Sciatic nerve (tissue), 2 donors: ENCODE measurements at places on chromosomes 13 and 19. TPM values are rescaled to one million over a fixed set of nuclear protein-coding genes. Genes with fewer than 3 reads are reported as not detected.

DNA sequence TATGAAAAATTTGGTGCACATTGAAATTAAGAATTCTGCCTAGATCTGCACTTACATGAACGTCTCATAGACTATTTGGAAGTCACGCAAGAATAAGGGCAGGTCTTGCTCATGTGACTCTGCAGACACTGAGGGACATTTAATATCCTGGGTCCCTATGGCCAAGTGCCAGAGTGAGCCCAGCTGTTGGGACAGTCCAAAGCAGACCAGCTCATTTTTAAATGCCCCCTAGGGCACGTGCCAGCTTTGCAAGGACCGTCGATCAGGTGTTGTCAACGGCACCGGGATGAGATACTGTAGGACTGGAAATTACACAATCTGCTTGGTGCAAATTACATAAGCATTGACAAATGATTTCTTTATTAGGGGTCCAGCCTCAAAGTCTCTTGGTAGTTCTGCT lies 293.6 kb downstream of the TEX29 start:
- no peak for DNase-seq

DNA sequence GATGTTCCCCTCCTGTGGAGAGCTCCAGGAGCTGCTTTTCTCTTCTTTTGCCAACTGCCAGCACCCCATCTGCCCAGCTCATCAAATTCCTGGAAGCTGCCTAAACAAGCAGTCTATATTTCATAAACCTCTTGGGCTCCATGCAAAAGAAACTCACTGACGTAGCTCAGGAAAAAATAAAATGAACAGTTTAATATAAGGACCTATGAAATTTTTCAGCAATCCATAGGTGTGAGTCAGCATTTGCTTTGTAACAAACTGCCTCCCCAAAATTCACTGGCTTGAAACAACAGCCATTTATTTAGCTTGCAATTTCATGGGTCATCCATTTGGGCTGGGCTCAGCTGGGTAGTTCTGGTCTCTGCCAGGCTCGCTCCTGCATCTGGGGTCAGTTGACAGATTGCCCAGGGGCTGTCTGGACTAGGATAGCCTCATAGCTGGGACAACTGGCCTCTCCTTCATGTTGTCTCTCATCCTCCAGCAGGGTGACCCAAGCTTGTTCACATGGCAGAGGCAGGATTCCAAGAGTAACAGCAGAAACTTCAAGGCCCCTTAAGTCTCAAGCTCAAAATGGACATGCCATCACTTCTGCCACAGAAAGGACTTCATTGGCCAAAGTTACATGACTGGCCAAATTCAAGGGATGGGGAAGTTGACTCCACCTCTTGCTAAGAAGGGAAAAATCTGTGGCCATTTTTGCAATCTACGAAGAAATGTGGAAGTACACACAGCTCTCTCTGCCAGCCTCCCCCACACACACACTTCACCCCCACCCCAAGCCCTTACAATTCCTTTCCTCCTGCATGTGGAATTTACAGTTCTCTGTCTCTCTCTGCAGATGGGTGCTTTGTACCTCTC lies 7.9 kb upstream of the PVR start:
- DNase-seq: no peak

DNA sequence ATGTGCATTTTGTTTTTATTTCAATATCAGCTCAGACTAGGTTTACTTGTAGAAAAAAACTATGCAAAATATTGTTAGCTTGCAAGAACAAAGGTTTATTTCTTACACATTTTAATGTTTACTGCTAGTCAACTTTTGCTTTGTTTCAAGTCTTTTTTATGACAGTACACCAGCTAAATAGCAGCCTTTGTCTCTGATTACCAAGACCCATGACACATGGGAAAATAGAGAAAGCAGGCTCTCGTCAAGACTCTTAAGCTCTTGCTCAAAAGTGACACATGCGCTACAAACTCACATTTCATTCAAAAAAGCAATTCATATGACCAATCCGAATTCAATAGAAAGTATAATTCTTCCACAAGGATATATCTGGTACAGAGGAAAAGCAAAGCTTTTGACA lies 642.3 kb upstream of the SLITRK1 start:
- no peak for DNase-seq

DNA sequence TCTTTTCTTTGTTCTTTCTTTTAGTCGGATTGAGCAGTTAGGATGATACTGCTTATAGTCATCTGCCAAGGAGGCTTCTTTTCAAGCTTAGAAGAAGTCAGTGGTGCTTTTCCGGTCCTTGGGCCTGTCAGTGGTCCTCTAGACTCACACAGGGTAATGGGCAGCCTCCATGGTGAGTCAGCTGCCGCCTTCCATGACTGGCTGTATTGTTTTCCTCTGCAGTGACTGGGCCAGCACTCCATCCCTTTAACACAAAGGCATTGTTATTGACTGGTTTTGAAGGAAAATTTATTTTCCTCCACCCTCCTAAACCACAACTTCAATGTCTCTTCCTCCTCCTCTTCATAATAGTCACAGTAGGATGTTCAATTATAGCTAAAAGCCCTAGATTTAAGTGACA lies 47.1 kb upstream of the CNMD start:
- DNase-seq: no peak

DNA sequence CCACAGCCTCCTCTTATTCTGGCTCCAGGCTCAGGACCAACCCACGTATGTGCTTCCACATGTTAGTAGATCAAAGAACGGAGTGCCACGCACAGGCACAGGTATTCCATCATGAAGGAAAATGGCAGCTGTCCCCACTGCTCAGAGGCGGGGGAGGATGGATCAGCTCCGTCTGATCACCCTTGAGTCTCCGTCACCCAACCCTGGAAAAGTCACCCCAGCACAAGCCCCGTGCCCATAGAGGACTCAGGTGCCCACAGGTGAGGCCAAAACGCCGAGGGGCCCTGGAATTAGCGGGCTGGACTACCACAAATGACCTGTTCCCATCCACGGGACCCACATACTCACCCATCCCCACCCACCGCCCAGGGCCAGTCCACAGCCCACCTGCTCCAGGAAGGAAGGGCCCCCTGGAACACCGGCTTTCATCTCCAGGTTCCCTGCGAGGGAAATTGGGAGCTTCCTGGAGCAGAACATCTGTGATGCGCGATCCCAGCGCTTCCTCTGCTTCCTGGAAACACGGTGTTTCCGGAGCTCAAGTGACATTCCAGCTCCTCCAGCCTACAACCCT lies 120.5 kb upstream of the SPACA7 start:
- no peak for DNase-seq

DNA sequence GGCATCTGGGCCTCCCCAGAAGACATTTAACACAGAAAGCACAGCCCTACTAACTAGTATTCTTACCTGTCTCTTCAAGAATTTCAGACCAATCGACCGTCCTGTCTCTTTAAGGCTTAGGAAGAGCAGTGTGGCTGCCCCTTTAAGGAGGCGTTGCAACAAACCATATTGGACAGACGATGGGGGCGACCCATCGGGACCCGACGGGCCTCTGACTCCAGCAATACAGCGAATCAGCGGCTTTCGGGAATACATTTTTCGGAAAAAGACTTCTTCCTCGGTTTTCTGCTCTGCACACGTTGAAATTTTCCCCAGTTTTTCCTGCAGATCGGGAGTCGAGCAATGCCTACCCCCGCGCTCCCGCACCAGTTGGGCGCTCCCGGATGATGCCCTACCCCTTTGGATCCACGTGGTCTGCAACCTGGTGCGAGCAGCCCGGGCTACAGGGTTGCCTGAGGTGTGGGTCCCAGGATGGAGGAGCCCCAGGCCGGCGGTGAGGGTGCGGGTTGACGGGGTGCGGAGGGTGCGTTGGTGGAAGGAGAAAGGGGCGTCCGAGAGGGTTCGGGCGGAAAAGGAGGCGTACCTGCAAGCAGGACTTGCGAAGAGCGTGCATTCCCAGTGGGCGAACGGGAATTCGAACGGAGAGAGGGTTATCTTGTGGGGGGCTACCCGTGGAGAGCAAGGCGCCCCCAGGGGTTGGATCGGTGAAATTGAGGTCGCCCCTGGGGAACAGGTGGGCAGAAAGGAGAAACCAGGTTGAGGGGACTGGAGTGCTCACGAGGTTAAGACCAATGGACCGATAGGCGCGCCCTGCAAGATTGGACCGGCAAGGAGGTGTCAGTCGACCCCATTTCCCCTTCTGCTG lies at the start of gene POLR1G:
Gene POLR1G (plus strand): TSS at position 419 of the 865 bp plus-strand sequence. CDS start 53 bp downstream, at position 472.
- peak; percentile 87 for DNase-seq

GRCh38 chr19:42606660-42607351 lies 12.1 kb upstream of the CEACAM8 start:
- DNase-seq: peak; percentile 72

DNA sequence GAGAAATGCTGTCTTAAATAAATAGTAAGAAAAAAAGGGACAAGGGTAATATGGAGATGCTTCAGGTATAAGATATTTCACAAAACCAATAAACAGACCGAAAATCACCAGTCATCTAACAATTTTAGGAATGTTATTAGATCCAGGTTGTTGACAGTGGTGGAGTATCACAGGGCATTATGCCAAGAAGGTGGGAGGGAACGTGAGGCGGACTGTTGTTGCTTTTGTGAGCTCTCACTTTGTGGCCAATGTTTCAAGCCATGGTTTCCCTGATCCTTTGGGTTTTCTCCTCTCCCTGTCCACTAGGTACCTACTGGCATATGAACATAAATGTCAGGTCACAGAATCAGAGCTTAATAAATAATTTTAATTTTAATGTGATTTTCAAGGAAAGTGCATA lies 790.3 kb upstream of the SLITRK1 start:
- DNase-seq: no peak

GRCh38 chr13:78594456-78594975 lies 8.8 kb downstream of the POU4F1 start:
- DNase-seq: no peak

GRCh38 chr19:46624958-46625661 lies at the start of gene PTGIR:
TSS of gene PTGIR (minus strand) at chr19:46625089. CDS start at chr19:46624225, 864 bp downstream.
- DNase-seq: peak; percentile 85

GRCh38 chr13:30362005-30362788 lies 54.8 kb upstream of the KATNAL1 start:
- DNase-seq: no peak

DNA sequence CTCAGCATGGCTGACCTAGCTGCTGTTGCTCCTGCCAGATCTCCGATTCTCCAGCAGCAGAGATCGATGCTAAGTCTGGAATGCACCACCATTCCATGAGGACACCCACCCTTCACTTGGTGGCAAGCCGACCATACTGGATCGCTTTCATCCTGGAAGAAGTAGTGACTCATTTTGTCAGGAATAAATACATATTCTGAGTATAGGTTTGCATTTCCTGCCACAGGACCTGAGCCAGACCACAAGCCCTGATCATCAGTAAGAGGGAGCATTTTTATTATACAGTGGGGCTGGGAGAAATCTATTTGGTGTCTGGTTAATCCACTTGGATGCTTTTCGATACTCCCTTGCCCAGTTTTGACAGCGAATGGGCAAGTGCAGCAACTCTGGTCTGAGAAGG lies 10.9 kb upstream of the KCTD15 start:
- DNase-seq: no peak

DNA sequence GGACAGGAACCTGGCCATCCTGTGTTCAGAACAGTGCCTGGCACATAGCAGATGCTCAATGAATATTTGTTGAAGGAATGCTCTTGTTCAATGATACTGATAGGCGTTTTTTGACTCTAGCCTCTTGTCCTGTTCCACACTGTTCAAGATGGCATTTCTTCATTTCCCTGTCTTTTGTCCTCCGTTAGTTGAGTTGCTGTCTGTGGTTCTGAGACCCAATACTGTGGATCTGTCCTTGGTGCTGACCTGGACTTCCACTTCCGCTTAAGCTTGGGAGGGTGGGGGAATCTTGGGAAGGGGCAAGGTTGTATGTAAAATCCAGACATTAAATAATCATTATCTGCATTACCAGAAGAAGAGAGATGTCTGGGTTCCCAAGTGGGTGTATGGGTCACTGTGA lies 8.3 kb upstream of the KCNN4 start:
- no peak for DNase-seq

DNA sequence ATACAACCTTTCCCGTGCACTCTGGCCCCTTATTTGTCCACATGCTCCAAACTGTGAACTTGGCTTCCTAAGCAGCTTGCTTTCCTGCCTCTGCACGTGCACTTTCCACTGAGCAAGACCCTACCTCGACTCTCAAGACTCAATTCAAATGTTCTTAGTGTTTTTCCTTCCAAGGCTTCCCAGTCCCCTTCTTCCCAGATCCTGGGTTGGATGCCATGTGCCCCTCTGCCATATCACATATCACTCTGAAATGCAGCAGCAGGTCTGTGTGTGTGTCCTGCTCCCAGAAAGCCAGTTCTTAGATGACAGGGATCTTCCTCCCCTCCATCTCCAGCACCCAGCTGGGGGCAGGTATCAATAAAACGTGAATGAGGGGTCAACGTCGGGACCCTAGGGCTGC lies 3.0 kb downstream of the ZNF557 start:
- DNase-seq: no peak

DNA sequence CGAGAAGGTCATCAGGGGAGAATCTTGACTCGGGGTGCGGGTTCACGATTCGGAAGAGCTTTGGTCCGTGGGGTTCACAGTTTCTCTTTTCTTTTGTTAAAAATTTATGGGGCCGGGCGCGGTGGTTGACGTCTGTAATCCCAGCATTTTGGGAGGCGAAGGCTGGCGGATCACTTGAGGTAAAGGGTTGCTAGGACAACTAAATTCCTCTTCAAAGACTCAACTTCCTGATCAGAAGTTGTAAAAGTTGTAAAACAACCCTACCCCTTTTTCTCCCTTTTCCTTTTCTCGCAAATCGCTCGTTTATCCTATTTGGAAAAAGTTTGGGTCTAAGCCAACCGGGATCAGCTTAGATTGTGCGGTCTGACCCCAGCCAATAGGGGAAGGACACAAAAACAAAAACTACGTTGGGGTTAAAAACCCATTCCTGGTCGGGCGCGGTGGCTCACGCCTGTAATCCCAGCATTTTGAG lies 673 bp downstream of the ZNF486 start:
- DNase-seq: no peak

DNA sequence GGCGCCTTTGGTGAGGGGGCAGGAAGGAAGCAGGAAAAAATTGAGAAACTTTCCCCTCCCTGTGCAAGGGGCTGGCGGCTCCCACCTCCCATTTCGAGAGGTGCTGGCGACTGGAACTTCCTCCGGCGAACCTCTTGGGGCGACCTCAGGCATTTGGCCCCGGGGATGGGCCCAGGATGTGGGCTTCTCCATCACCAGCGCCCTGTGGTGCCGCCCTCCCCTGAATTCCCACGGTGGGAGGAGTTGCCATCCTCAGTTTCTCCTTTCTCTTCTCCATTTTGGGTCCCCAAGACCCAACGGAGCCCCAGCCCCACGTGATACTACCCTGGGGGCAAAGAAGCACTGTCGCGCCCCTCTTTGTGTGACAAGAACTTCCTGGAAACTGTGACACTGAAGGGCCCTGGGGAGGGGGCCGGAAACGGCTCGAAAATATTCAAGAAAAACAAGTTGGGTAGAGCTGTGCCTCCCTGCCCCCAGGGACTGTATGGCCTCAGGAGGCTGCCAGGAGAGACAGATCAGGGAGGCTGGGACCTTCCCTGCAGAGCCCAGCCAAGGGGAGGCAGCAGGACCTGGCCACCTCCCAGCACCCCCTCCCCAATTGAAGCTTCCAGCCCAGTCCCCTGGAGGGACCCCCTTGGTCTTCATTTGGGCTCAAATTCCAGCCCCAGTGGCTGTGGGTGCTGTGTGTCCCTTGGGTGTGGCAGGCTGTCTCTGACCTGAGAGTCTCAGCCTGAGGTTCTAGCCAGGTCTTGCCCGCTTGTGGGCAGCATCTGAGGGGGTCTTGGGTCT lies 16.2 kb upstream of the AP1M2 start:
- peak; percentile 70 for DNase-seq

ZNF681 gene
- total RNA-seq: 1.8 TPM

CDC42EP5 gene
- total RNA-seq: 52.8 TPM

SBK3 gene
- 0.53 TPM for total RNA-seq

ANKRD27 gene
- 37.9 TPM for total RNA-seq

PRSS57 gene
- total RNA-seq: not detected

POU2F2 gene
- 5.6 TPM for total RNA-seq

OVOL3 gene
- not detected for total RNA-seq
